H7 (cell line): ENCODE measurements at places on chromosomes 1 and 21. TPM values are rescaled to one million over a fixed set of nuclear protein-coding genes. Genes with fewer than 3 reads are reported as not detected.
A peak's percentile ranks its signal among the peaks of the same experiment; 100 is the strongest.

DNA sequence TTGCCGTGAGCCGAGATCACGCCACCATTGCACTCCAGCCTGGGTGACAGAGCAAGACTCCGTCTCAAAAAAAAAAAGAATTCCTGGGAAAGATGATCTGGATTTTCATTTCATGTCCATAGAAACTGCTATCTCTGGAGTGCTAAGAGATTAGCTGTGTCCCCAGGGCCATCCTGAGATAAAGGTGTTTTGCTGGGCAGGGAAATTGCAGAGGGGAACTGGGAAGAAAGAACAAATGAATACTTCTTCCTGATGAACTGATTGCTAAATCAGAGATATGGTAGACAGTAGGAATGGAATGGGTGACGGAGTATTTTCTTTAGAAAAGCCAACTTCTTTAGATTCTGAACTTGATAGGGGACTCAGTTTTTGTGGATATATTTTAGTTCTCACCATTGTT, 19.2 kb downstream of the SNRPE start:
- DNase-seq: no peak

DNA sequence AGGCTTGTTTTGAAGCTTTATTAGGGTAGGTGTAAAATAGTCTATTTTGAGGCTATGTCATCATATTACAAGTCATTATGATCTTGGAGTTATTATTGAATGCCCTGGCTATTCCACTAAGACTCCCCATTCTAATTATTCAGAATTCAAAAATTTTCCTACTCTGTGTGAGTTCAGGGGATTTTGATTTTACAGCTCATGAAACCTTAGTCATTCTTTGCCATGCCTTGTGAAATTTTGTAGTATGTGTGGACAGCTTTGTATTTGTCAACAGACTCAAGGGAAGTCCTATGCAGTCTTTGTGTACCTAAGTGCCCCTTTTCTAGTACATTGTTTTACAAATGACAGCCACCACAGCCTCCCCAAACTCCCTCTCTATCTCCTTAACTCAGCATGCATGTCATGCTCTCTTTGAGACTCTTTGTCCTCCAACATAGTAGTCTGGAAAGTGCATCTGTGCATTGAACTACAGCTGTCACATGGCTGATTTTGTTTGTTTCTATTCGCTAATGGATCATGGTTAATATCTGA, 28.0 kb downstream of the CD1D start:
- peak; percentile 48 for DNase-seq

GRCh38 chr1:31153423-31153822, 86.3 kb downstream of the NKAIN1 start:
- no peak for DNase-seq

- DNase-seq: no peak
Observed at GRCh38 chr1:97093741-97094140, 372.2 kb downstream of the PTBP2 start.

- peak; percentile 77 for DNase-seq
Observed at GRCh38 chr1:29136391-29136915, 12.8 kb upstream of the TMEM200B start.

DNA sequence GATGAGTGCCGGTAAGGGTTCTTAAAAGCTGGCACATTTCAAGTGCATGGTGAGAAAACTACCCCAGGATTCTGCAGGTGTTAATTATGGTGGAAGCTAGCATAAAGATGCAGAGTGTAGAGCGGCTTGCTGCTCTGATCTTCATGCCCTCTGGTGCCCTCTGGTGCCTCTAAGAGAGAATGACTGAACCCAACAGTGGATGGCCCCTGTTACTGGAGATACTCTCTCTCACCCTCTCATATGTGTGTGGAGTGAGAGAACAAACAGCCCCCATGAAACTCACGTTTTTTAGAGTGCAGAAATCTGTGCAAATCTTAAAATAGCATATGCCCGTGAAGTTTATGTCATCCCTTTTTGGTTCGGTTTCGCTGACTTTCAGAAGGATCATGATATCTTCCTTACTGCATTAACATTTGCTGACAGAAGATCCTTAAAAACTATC, 90.0 kb downstream of the GRIK1 start:
- DNase-seq: peak; percentile 46

- DNase-seq: no peak
Observed at GRCh38 chr1:167250482-167250881, 29.8 kb downstream of the POU2F1 start.

DNA sequence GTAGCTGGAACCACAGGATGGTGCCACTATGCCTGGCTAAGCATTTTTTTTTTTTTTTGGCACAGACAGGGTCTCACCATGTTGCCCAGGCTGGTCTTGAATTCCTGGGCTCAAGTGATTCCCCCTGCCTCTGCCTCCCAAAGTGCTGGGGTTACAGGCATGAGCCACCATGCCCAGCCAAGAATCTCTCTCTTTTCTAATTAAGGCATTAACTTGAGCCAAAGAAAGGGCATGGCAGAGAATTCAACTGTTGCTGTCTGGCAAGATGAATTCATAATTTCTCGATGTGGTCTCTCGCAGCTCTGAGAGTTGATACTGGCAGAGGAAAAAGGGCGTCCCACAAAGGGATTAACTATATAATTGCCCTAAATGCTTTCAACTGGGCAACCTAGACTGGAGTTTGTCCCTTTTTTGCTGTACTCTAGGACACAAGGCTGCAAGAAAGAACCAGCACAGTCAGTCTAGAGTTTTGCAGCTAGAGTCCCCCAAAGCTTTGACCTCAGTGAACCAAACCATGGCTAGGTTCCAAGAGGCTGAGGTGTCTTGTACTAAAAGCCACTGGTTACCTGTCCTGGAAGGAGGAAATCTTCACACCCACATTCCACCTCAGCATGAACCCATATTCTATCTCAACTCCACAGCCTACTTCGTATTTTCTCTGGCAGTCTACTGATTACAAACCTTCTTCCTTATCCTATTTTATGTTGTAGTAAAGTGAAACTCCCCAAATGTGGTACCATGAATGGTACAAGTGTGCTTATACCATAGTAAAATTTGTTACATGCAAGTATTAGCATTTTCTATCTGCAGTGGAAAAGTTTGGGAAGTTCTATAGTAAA, 51.2 kb downstream of the OPTC start:
- no peak for DNase-seq

GRCh38 chr1:65317866-65318653, 8.7 kb downstream of the DNAJC6 start:
- no peak for DNase-seq

DNA sequence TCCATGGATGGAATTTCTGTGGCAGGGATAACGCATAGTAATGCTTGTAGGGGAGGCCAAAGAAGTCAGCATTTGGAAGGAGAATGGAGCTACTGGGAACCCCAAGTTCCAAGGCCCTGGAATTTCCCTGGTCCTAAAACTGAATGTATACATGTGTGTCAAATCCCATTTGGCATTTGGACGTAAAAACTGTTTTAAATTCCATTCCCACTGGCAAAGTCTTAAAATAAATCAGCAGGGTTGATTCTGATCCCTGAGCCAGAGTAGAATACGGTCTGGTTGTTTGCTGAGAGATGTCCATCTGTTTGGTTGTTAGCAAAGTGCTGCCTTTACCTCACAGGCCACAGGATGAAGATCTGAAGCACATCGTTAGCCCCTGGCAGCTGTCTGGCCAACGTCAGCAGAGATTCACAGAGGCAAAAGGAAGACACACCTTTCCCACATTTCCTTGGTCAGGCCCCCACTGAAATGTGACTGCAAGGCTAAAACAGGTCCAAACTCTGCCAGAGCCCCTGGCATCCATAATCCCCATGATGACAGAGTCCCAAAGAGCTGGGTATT, 62.2 kb downstream of the GORAB start:
- no peak for DNase-seq

GRCh38 chr1:53128401-53128800, 14.0 kb downstream of the SLC1A7 start:
- no peak for DNase-seq

DNA sequence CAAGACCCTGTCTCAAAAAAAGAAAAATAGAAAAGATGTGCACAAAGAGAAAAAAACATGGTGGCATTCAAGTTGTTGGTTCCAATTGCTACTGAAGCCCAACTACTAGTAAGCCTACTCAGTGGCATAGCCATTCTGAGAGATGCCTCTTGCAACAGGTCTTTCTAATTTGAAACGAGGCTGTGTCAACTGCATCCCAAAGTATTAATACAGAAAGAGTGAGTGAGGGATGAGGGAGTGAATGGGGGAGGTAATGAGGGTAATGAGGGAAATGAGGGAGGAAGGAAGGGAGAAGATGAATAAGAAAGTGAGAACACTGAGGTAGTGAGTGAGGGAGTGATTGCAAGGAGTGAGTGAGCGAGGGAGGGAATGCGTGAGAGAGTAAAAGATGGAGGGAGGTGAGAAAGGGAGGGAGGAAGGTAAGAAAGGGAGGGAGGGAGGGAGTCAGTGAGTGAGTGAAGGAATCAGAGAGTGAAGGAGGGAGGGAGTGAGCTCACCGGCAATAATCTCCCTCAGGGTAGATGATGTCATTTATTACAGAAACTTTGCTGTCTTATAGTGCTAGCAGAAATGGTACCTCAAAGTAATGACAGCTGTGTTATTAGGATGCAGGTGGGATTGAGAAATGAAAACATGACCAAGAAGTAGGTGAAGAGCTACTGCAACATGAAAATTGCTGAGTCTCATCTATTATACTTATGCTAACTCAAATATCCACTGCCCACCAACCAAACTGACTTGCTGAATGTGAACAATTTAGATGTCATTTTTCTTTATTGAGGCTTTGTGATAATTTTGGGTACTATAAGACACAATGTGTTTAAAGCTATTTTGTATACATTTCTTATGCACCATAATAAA, 75.6 kb upstream of the ADAM30 start:
- no peak for DNase-seq

GRCh38 chr1:110003747-110004428, 19.3 kb downstream of the AHCYL1 start:
- peak; percentile 33 for DNase-seq

GRCh38 chr1:94895518-94895917, 31.4 kb downstream of the CNN3 start:
- no peak for DNase-seq

- DNase-seq: no peak
Observed at GRCh38 chr1:181023265-181024057, 791 bp upstream of the STX6 start.

- peak; percentile 85 for DNase-seq
Observed at GRCh38 chr1:2391931-2392509, 379 bp downstream of the RER1 start.

Gene PRKCZ
- 38.5 and 41.8 TPM in 2 replicates for total RNA-seq

Gene CSF1
- total RNA-seq: 5.5 and 6.9 TPM in 2 replicates

Gene BACH1
- 26.4 and 32.7 TPM in 2 replicates for total RNA-seq

Gene TSPAN1
- total RNA-seq: not detected in 2 replicates

Gene SPRR2E
- not detected in 2 replicates for total RNA-seq

Gene HES3
- 28.2 and 38.8 TPM in 2 replicates for total RNA-seq
